ENCODE measurements at places on chromosomes 1 and 21. TPM values are rescaled to one million over a fixed set of nuclear protein-coding genes. Genes with fewer than 3 reads are reported as not detected.

GRCh38 chr1:112527266-112528010 lies 18.7 kb downstream of the WNT2B start:
- H3K4me3 ChIP-seq, result no peak overlapping the region
- no peak for DNase-seq
- H3K36me3 ChIP-seq, result peaks cover 2% of the 10 kb centered on the region
- H3K27me3 ChIP-seq, result no peaks in the 10 kb centered on the region

DNA sequence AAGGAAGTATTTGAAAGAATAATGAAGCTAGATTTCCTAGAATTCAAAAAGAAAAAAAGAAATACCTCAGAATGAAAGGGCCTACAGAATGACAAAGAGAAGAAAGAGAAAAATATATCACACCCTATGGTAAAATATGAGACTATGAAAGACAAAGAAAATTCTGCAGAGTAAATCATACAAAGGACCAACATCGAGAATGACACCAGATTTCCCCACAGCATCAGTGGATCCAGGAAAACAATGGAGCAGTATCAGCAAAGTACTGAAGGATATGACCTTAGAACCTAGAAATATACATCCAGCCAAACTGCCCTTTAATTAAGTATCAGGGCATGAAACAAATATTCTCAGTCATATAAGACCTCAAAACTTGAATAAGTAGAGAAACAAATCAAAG lies 21.2 kb upstream of the IFNAR2 start:
- no peak overlapping the region for H3K27ac ChIP-seq
- H3K4me1 ChIP-seq, result peaks cover 38% of the 10 kb centered on the region
- H3K36me3 ChIP-seq, result peaks cover 14% of the 10 kb centered on the region
- no peaks in the 10 kb centered on the region for H3K27me3 ChIP-seq
- H3K4me3 ChIP-seq, result no peak overlapping the region
- DNase-seq, result peak; percentile 13

The TMEM240 gene
- total RNA-seq, result 0.52 TPM

DNA sequence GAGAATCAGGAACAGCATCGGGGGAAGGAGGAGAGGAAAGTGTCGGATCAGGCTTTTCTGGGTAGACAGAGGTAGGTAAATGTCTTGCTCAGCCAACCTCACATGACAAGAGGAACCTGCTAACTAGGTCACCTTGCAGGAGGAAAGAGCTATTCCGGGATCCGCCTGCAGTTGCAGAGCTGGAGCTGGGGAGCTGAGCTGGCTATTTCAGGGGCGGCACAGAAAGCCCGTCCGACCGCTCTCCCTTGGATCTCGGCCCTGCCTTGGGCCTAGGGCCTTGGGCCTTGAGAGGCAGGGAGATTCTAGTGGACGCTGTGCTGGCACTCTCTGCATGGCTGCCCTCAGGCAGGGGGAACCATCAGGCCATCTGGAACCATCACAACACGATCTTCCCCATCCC lies 56.5 kb upstream of the CTPS1 start:
- no peak overlapping the region for H3K4me3 ChIP-seq
- H3K27ac ChIP-seq, result no peak overlapping the region
- no peak for DNase-seq
- H3K36me3 ChIP-seq, result no peaks in the 10 kb centered on the region

- no peak for DNase-seq
- no peak overlapping the region for H3K27ac ChIP-seq
- no peaks in the 10 kb centered on the region for H3K36me3 ChIP-seq
- H3K4me3 ChIP-seq, result no peak overlapping the region
Measured at GRCh38 chr1:192358402-192358801, 41.6 kb downstream of the RGS21 start.

DNA sequence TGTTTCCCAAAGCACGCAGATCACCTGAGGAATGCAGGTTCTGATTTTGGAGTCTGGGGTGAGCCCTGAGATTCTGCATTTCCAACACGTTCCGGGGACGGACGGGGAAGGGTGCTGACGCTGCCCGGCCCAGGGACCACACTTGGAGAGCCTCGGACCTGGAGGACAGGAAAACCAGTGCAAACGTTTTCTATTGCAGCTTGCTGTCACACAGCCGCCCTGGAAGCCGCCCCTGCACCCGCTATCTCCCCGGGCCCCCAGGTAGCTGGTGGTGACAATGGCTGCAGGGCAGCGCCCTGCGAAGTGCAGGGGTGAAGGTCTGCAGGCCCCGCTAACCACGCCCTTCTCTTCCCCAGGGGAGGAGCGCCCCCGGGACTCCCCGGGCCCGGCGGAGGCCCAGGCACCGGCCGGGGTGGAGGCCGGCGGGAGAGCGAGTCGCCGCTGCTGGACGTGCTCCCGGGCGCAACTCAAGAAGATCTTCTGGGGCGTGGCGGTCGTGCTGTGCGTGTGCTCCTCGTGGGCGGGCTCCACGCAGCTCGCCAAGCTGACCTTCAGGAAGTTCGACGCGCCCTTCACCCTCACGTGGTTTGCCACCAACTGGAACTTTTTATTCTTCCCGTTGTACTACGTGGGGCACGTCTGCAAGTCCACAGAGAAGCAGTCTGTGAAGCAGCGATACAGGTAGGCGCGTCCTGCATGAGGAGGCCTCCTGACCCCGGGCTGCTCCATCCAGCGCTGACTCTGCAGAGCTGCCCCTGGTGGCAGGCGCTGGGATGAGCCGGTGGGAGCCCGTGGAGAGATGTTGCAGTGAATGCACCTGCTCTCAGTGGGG lies 142.0 kb upstream of the COA6 start:
- no peak for DNase-seq
- no peak overlapping the region for H3K27ac ChIP-seq
- peaks cover 15% of the 10 kb centered on the region for H3K36me3 ChIP-seq
- H3K4me3 ChIP-seq, result no peak overlapping the region

GRCh38 chr1:11697188-11697892 lies 5.8 kb downstream of the DRAXIN start:
- no peak overlapping the region for H3K4me3 ChIP-seq
- H3K4me1 ChIP-seq, result peaks cover 12% of the 10 kb centered on the region
- H3K27ac ChIP-seq, result no peak overlapping the region
- peaks cover 31% of the 10 kb centered on the region for H3K27me3 ChIP-seq

DNA sequence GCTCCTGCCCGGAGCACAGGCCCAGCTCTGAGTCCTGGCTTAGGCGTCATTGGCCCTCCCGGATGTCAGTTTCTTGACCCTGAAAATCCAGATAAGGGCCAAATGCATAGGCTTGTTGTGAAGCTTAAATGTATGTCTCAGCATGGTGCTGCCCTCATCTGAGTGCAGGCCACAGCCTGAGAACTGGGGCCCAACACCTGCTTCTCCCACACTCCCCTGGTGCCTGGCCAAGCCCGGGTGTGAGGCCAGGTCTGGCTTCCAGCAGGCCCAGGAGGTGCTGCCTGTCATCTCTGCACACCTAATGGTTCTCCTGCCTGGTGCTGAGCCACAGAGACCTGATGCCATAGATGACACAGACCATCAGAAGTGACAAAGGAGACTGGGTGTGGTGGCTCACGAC lies 14.0 kb downstream of the MX2 start:
- H3K36me3 ChIP-seq, result peaks cover 39% of the 10 kb centered on the region
- no peaks in the 10 kb centered on the region for H3K27me3 ChIP-seq

All from activated CD4-positive, alpha-beta T cell treated with anti-CD3 and anti-CD28 coated beads, Interleukin-2, amount 10 ng/mL, durations not matched to agents 24 days and 14 days (primary cell).